ENCODE measurements at places on chromosomes 2 and 18.

DNA sequence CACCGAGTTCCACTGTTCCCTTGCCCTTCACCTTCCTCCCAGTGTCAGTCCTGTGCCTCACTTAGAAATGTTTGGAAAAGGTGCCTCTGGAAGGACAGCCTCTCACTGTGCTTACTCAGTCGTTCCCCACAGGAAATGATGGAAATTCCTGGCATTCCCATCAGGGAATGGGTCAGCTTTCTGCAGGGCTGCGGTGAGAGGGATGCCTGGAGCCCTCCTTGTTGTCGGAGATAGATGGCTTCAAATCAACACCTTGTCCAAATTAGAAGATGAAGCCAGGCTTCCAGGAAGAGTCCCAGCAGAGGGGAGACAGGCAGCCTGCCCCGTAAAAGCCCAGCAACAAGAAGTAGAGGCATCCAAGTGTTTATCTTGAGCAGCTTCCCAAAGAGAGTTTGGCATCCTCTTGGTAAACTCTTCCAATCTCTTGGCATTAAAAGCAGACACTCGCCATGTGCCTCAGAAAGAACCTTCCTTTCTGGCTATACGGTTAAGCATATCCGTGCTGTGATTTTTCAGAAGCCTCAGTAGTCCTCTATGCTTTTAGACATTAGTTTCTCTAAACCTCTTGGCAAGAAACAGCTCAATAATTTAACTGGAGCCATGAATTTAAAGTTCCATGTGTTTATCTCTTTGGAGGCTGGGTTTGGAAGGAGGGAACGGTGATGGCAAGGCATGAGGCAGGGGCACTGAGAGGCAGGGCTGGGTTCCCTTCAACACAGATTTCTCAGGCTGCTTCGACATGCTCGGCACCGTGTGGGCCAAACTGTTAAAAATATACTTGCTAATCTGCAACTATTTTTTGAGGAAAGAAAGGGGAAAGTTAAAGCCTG lies 25.1 kb downstream of the COLEC12 start:
- DNase-seq = no peak

DNA sequence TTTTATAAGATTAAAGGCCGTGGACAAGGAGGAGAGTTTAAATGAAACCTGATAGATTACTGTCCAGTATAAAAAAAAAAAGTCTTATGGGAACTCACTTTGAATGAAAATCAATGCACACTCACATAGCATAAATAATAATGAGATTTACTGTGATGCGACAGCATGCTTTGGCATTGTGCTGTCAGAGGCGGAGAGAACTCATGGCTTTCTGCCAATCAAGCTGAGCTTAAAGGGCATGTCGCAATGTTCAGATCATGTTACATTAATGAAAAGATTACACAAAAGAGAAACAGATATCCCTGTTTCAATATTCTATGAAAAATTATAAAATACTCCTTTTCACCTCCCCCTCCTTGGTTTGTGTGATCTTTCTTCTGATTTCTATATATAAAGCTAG lies 310.8 kb downstream of the ERBB4 start:
- peak; percentile 67 for DNase-seq

DNA sequence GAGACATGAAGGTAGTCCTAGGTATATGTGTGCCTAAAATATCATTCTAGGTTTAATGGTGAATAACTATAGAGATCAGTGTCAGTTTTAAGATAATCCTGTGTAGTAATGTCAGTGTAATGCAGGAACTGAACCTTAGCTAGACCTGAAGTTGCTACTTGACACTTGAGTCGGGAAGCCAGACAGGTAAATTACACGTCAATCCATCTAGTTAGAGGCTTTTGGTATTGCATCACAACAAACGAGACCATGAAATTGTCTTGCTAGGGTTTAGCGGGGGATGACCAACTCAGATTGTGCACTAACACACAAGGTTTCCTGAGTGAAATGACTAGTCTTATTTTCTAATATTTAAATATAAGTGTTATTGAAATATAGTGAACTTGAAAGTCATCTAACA lies 2.0 kb downstream of the YPEL5 start:
- DNase-seq = no peak

- no peak for DNase-seq
Measured at GRCh38 chr2:175684466-175684865, 317.6 kb downstream of the LNPK start.

GRCh38 chr2:128771401-128771800 lies 452.7 kb upstream of the HS6ST1 start:
- DNase-seq = no peak

GRCh38 chr2:46951290-46952064 lies 35.9 kb upstream of the MCFD2 start:
- DNase-seq = no peak

GRCh38 chr18:3906116-3906750 lies 456.3 kb downstream of the TGIF1 start:
- DNase-seq = no peak

- no peak for DNase-seq
Measured at GRCh38 chr2:220736778-220737177, 835.3 kb downstream of the EPHA4 start.

GRCh38 chr2:134287323-134287722 lies 33.5 kb downstream of the MGAT5 start:
- no peak for DNase-seq

- DNase-seq = no peak
Measured at GRCh38 chr2:188324067-188324466, 32.4 kb downstream of the GULP1 start.

DNA sequence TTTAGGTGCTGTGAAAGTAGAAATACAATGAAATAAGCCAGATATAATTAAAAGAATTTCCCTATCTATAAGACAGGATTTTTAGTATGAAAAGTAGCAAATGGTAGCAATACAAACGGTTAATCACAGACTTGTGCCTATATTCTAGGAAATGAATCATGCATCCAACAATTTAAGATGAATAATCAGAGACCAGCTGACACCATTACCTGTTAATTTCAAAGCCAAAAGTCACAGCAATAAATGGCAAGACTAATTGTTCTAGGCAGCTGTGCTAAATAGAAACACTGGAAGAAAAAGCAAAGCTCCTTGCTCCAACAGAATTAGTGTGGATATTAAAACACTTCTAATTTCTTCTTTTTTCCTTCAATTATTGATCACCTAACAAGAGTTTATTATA lies 35.1 kb upstream of the MPP4 start:
- no peak for DNase-seq

DNA sequence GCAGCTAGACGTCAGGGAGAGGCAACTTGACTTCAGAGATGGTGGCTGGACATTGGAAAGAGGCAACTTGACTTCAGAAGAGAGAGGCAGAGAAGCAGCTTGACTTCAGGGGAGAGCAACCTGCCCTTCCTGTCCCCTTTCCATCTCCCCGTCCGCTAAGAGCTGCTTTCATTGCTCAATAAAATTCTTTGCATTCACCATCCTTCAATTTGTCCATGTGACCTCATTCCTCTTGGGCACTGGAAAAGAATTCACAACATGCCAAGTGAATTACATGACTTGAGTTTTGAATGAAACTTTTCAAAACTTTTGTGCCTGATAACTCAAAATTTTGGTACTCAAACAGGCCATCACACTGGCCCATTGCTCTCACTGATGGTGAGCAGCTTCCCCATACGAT lies 158.9 kb downstream of the DPP4 start:
- DNase-seq = no peak

DNA sequence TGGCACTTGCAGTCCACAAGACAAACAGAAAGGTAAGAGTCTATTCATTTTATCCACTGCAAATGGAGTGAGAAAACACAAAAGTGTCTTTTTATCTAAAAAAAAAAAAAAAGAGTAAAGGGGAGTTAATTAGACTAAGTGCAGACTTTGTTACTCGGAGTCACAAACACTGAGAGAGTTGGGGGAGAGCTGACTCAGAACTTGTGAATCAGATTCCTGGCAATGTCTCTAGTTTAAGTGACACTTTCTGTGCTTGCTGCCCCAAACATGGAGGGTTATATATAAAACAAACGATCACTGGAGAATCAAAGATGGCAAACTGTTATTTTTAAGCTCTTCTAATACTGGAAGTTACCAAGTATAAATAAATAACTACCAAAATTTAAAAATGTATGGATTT lies 505.8 kb upstream of the NRP2 start:
- DNase-seq = no peak

- no peak for DNase-seq
Measured at GRCh38 chr2:23624915-23625314, 239.9 kb downstream of the KLHL29 start.

- no peak for DNase-seq
Measured at GRCh38 chr18:57427429-57428201, 7.6 kb upstream of the ONECUT2 start.
